AG08396 (cell line): ENCODE measurements at places on chromosomes 1 and 21.

GRCh38 chr1:211697356-211697755 is 21.9 kb upstream of the NEK2 start:
- no peak for DNase-seq

- DNase-seq = no peak
Observed at GRCh38 chr1:99811747-99812146, 38.4 kb upstream of the AGL start.

- DNase-seq = no peak
Observed at GRCh38 chr1:39925721-39926342, 24.1 kb upstream of the MYCL start.

DNA sequence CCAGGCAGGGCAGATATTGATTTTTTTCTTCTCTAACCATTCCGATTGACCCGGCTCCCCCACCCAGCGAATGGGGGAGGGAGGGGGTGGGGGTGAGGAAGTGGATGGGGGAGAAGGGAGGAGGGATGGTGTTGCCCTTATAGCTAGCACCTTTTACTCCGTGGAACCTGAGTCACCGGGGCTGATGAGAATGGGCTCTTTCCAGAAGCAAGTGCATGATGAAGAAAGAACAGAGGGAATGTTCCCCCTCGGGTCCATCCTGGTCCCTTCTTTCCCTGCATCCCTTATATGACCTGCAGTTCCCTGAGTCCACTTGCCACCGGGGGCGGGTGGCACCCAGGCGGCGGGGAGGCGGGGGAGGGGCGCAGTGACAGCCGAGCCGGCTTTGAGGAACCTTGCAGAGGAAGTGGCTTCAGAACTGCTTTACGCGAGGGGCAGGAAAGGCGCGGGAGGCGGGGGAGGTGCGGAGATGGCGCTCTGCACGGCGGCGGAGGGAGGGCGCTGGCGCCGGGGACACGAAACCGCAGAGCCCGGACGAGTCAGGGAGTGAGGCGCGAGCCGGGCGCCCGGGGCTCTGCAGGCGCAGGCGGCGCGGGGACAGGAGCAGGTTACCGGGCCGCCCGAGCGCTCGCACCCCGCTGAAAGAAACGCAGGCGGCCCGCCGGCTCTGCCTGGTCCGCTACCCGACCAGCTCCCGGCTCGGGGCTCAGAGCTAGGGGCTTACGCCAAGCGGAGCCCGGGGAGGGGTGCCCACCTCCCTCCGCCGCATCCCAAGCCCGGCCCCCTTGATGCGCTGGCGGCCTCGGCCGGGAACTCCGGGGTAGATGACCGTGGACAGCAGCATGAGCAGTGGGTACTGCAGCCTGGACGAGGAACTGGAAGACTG is 49.7 kb downstream of the RASSF5 start:
- DNase-seq = peak; percentile 69

GRCh38 chr21:44298301-44298700 is 1.6 kb upstream of the PFKL start:
- no peak for DNase-seq

DNA sequence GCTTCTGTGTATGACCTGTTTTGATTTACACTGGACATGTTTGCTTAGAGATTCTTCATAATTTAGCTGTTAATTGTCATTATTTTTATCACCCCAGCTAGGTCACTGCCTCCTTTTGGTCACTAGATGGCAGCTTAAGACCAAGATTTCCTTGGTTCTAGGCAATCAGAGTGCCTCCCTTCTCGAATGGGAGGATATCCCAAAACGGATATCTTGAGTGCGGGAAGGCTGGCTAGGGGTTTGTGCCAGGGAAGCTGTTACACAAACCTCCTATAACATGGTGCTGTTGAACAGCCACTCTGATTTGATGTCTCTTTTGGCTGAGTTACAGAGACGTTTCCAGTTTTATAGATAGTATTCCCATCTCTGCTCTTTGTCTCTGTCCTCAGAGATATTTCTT is 283.5 kb downstream of the S1PR1 start:
- peak; percentile 24 for DNase-seq

DNA sequence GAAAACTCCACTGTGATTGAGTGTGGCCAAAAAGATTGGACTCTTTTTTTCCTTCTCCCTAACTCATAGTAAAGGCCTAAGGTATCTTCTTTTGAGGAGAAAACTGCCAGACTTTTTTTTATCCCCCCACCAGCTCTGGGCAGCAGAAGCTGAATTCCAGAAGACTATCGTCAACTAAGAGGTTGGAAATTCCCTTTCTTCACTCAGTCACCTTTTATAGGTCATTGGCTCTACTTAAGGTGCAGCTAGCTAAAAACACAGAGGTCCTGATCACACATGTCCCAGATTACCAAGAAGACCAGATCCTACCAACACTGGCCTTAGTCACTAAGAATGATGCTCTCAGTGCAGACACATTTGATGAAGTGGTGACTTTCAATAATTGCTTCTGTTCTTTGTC is 1441.2 kb downstream of the PLA2G4A start:
- no peak for DNase-seq

DNA sequence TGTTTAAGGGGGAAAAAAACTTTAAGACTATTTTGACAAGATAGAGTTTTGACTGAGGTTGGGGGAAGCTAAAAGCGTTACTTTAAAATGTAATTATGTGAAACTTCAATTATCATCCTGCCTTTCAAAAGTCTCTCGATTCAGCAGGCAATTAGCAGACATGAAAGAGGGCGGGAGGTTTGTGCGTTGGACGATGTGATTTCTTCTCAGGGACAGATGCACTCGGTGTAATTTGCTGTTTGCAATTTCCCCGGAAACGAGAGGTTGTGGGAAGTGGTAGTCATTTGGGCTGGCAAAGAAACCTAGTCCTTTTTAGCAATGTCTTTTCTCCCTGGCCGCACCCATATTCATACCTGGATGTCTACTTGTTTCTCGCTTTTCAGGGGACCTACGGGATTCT is 27.1 kb downstream of the KAZN start:
- no peak for DNase-seq

- DNase-seq = no peak
Observed at GRCh38 chr1:109402025-109402424, 4.3 kb upstream of the SORT1 start.

DNA sequence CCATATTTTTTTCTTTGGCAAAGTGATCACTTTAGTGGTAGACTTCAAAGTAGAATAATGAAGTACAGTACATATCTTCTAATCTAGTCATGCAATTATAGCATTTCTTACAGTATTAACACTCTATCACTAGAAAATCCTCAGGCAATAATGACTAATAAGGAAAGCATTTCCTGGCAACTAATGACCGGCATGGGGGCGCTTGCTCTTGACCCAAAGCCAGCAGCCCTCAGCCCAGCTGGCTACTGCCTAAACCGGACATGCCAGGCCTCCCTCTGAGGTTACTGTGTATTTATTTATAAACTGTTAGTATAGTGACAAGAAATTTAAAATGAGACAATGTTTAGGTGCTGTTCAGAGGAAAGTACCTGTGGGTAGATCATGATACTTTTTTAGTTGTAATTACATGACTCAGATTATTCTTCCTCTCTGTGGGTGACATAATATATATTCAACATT is 633.8 kb downstream of the PTPRC start:
- peak; percentile 76 for DNase-seq

GRCh38 chr1:245469734-245470133 is 314.9 kb downstream of the KIF26B start:
- no peak for DNase-seq

- DNase-seq = no peak
Observed at GRCh38 chr1:16321176-16321867, 31.0 kb downstream of the FBXO42 start.

DNA sequence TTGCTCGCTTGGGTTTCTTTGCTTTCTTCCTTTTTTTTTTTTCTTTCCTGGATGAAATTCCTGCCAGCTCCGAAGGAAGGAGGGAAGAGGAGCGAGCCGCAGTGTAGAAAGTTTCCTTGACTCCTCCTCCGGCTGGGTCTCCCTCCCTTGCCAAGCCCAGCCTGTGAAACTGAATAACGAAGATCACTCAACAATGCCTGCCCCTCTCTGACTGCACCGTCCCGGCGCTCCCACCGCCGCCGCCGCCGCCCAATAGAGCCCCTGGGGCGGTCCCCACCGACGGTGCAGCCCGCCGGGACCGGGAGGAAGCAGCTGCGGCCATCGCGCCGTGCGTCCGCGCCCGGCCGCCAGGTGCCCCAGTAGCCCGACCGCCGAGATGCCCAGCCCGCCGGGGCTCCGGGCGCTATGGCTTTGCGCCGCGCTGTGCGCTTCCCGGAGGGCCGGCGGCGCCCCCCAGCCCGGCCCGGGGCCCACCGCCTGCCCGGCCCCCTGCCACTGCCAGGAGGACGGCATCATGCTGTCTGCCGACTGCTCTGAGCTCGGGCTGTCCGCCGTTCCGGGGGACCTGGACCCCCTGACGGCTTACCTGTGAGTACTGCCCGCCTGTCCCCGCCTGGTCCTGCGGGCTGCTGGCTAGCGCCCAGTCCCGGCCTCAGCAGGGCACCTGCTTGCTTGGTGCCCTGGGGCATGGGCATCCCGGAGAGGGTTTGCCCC is at the start of gene LGR6:
Gene LGR6, plus strand, starts transcription at position 186 of the 714 bp plus-strand sequence. Its CDS starts 191 bp downstream, at position 377.
- no peak for DNase-seq

DNA sequence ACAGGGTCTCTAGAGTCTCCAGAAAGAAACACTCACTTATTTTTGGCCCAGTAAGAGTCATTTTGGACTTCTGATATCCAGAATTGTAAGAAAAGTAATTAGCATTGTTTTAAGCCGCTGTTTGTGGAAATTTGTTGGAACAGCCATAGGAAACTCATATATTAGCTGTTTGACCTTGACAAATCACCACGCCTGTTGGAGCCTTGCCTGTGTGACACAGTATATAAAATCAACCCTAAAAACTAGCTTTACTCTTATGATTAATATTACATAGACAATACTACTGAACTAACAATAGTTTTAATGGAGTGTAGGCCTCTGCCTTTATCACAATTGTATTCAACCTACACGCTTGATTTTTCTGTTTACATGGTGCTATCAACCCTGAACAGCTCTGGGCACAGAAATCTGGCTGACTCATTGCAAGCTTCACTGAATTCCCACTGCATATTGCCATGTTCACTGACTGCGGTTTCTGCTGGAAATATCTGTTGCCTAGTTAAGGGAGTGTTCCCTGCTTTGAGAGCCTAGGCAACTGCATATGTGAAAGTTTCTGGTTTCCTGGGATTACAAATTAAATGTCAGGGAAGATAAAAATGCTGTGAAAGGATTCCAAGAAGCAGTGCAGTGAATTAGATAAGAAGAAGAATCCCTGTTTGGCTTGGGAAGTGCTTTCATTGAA is 419.5 kb upstream of the DEPDC1 start:
- DNase-seq = peak; percentile 7

- DNase-seq = peak; percentile 84
Observed at GRCh38 chr1:83999316-83999819, 436 bp upstream of the TTLL7 start.

DNA sequence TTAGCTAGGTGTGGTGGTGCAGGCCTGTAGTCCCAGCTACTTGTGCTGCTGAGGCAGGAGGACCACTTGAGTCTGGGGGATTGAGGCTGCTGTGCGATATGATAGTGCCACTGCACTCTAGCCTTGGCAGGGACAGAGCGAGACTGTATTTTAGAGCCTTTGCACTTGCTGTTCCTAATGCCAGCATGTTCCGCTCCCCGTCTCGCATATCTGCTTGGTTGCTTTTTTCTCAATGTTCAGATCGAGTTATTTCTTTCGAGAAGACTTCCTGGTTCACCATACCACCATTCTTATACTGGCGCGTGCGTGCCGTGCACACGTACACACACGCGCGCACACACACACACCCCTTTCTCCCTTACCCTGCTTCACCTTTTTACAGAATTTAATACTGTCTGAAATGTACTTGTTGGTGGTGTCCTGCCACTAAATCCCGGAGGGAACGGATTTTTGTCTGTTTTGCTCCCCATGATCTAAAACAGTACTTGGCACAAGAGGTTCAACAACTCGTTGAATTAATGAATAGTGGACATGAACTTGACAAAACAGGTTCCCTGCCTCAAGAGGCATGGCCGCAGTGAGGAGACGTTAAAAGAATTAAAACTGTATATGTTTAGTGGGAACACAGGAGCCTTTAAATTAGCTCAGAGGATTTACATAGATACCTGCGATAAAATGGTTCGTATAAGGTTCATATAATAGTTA is 1.1 kb upstream of the RPRD2 start:
- no peak for DNase-seq

GRCh38 chr1:45297666-45298356 is 28.9 kb upstream of the HPDL start:
- DNase-seq = no peak

GRCh38 chr1:31944205-31945089 is 6.3 kb upstream of the PTP4A2 start:
- DNase-seq = peak; percentile 85

DNA sequence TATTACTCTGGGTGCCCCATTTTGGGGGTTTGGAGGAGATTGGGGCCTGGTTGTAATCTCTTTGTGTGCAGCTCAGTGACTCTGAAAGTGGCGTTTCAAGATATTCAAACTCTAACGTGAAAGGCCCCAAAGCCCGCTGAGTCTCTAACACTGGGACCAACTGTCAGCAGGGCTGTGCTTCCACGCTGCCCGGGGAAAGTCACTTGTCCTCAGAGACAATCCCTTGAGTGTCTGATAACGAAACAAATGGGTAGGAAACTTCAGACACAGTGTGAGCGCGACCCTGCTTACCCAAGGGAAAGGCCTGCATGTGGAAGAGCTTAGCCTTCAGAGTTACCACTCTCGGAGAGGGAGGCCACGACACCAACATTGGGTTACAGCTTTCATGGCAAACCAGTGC is 837 bp downstream of the UBASH3A start:
- no peak for DNase-seq

GRCh38 chr1:3968851-3969250 is 68.8 kb upstream of the C1orf174 start:
- DNase-seq = no peak

- DNase-seq = peak; percentile 19
Observed at GRCh38 chr1:232951180-232951579, 769 bp downstream of the NTPCR start.

GRCh38 chr21:43994085-43994484 is 18.0 kb upstream of the TRAPPC10 start:
- no peak for DNase-seq

GRCh38 chr1:90189889-90190288 is 195.0 kb downstream of the ZNF326 start:
- DNase-seq = no peak

GRCh38 chr1:178324003-178324402 is 172.8 kb downstream of the CLEC20A start:
- no peak for DNase-seq

DNA sequence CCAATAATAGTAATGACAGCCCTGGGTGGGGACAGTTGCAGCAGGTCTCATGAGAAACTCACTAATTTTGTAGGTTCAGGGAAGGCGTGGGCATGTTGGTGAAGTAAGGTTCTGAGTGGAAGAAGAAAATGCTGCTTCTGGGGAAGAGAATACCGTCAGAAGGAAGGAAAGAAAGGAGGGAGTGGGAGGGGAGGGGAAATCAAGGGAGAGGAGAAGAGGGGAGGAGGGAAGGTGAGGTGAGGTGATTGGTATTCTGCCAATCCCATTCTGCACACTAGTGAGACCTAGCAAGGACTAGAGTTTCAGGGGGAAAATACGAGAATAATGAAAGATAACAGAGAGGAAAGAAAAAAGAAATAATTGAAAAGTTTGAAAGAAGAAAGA is 32.4 kb upstream of the MGST3 start:
- DNase-seq = no peak

- no peak for DNase-seq
Observed at GRCh38 chr1:204114606-204115005, 37.2 kb downstream of the ETNK2 start.
